ENCODE measurements at places on chromosomes 4 and X.

GRCh38 chr4:152778656-152779512 is 646 bp downstream of the TIGD4 start:
- peak; percentile 34 for DNase-seq

DNA sequence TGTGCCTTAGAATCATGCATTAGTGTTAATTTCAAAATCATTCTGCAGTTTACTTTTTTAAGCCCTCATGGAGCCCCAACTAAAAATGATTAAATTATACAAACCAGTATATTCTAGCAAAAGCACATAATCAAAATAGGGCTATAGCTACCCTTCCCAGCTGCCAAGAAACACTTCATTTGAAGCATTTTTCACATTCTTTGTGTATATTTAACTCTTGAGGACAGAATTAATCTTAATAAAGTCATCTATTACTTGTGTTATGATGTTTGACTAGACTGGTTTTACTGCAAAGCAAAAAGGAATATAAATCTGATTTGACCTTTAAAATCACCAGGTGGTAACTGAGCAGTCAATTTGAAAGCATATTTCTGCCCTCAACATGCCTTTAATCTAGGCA is 145.1 kb downstream of the PRDM5 start:
- no peak for DNase-seq

- DNase-seq, result no peak
Measured at GRCh38 chr4:48491514-48492176, 1.6 kb downstream of the ZAR1 start.

DNA sequence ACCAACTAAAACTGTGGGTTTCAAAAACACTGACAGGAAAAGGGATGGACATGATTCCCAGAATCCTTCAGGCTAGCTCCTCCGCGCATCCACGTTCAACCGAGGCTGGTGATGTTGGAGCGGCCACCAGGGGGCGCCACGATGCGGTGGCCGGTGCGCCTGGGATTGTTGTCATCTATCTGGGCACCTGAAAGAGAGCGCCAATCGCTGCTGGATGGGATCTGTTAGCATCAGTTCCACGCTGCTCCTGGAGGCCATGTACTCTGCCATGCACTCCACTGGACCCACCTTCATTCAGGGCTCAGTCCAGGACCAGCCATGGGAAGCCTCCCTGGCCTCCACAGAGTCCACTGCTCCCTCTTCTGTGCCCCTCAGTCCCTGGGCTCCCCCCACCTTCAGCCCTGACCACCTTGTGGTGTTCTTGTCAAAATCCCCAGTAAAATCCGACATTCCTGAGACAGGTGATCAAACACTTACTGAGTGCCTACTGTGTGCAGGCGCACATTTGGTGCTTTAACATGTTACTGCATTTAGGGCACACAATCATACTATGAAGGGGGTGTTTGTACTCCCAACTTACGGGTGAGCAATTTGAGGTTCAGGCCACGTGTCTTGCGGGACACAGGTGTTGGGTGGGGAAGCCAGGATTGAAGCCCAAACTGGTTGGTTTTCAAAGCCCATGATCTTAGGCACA is 71.1 kb downstream of the CRMP1 start:
- no peak for DNase-seq

DNA sequence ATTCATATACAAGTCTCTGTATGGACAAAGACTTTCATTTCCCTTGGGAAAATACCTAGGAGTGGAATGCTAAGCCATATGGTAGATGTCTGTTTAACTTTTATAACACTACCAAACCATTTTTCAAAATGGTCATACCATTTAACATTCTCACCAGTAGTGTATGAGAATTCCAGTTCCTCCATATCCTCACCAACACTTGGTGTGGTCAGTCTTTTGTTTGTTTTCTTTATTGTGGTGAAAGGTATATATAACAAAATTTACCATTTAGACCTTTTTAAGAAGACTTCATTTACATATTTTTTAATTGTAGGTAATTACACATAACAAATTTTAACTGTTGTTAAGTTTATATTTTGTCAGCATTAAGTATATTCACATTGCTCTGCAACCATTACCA is 12.7 kb upstream of the APLN start:
- no peak for DNase-seq

GRCh38 chr4:88447371-88448095 is 9.4 kb upstream of the HERC5 start:
- no peak for DNase-seq

DNA sequence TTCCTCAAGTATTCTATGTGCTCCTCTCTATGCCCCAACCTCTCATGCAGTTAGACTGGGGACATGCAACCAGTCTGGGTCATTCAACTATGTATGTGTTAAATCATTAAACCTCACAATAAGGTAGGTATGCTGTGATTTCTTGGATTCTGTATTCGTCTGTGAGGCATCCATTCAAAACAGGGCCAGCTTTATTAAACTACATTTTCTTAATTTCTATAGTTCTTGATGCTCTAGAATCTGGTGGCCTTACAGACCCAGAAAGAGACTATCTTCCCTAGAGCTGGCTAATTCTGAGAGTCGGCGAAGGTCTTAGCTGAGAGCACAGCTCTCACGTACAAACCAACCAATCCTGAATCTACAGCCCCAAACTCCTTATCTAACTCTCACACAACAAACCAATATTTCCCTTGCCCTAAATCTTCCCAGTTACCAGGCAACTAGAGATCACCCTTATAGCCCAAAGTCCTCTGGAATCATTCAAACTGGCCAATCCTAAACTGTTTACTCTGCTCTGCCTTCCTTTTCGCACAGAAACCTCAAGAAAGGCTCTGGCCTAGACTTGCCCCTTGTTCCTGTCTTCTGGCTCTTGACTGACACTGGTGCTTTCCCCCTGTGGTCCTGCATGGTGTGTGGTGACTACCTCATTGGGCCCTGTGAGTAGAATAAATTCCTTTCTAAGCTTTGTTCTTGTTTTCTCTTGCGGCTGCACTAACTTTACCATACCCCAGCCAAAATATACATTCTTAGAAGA is 203.5 kb upstream of the TET2 start:
- no peak for DNase-seq

DNA sequence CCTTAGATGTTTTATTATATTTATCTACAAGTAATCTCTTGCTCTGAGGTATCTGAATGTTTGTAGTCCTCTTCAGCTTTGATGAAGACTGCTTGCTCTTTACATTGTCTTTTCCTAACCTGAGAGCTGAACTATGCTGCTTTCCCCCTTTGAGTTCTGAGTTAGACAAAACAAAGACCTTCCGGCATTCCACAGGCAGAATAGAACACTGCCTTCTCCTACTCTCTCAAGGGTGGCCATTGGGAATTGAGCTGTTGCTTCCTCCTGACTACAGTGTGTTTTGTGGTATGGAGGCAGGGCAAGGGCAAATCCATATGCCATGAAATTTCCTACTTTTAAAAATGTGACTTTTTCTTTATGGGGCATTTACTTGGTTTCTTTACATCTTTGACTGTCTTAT is 841.0 kb downstream of the FAM133A start:
- no peak for DNase-seq

- DNase-seq, result no peak
Measured at GRCh38 chrX:22974616-22975015, 25.1 kb upstream of the DDX53 start.

- no peak for DNase-seq
Measured at GRCh38 chr4:86250619-86251018, 109.2 kb downstream of the MAPK10 start.

DNA sequence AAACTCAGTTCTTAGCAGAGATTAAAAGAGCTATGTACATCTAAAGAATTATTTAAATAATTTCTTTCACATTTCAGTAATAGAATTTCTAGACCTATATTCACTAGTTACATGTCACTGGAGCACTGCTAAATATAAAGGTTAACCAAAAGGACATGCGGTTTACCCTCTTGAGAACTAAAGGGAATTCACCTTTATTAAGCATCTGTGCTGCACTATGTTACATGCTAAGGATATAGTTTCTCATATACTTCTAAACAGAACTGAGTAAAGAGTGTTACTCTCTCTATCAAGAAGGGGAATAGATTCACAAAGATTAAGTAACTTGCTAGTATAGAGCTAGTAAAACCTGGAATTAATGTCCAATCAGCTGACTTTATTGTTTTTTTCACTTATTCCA is 7.6 kb downstream of the SPIN3 start:
- no peak for DNase-seq
